ENCODE measurements at places on chromosomes 6 and 20.

- DNase-seq, result no peak
Measured at GRCh38 chr6:117818449-117818848, 88.6 kb upstream of the SLC35F1 start.

DNA sequence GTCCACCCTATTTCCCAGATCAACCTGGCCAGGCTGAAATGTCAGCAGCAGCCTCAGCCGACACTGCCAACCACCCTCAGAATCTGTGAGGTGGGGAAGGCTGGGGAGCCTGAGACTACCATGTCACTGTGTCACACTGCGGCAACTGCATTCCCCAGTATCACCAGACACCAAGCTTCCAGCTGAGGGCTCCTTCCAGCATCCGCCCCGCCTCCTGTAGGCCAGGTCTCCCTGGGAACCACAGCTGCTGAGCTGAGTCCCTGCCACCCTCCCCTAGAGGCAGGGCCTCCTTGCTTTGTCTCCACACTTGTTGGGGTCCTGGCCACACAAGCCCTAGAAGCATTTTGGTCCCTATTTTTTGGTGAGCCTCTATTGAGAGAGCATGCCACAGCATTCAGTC lies 115.7 kb downstream of the UNC5CL start:
- no peak for DNase-seq

DNA sequence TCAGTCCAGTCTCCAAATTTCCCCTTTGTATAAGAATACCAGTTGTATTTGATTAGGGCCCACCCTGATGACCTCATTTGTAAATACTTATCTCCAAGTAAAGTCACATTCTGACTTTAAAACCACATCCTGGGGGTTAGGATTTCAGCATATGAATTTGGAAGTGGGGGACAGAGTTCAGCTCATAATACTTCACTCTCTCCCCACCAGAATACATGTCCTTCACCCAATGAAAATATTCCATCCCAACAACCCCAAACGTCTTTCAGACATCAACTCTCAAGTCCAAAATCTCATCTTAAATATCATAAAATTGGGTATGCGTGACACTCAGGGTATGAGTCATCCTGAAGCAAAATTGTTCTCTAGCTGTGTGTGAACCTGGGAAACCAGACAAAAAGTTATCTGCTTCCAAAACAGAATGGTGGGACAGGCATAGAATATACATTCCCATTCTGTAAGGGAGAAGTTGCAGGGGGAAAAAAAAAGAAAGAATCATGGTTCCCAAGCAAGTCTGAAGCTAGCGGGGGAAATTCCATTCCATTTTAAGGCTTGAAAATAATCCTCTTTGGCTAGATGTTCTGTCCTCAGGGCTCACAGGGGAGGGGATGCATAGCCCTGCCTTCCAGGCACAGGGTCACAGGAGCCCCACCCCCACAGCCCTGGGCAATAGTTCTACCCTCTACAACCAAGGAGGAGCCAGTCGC lies 113.9 kb downstream of the ADAT2 start:
- no peak for DNase-seq

GRCh38 chr20:17916433-17916891 lies 52.1 kb downstream of the SNX5 start:
- DNase-seq, result no peak

- no peak for DNase-seq
Measured at GRCh38 chr20:47300071-47300470, 56.4 kb downstream of the ZMYND8 start.

- DNase-seq, result no peak
Measured at GRCh38 chr20:33670715-33671499, 3.3 kb downstream of the NECAB3 start.

DNA sequence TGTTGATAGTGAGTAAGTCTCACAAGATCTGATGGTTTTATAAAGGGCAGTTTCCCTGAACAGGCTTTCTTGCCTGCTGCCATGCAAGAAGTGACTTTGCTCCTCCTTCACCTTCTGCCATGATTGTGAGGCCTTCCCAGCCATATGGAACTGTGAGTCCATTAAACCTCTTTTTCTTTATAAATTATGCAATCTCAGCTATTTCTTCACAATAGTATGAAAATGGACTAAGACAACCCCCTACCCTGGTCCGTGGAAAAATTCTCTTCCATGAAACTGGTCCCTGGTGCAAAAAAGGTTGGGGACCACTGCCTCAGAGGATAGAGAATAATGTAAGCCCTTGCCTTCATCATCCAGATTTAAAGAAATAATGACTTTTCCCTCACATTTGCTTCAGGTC lies 861.3 kb downstream of the QKI start:
- no peak for DNase-seq

- DNase-seq, result no peak
Measured at GRCh38 chr20:5065166-5065878, 54.4 kb downstream of the PCNA start.

- no peak for DNase-seq
Measured at GRCh38 chr6:5866547-5867051, 140.1 kb downstream of the NRN1 start.

- DNase-seq, result no peak
Measured at GRCh38 chr20:40959325-40960092, 69.1 kb upstream of the TOP1 start.

GRCh38 chr20:24991897-24992486 lies 559 bp downstream of the APMAP start:
- DNase-seq, result no peak

GRCh38 chr20:59149678-59150504 lies 13.7 kb upstream of the ZNF831 start:
- no peak for DNase-seq

Data from NCI-H187 treated with DMSO at 0.1 percent for 48 hours (cell line).